ENCODE measurements at places on chromosomes 7 and 10.

DNA sequence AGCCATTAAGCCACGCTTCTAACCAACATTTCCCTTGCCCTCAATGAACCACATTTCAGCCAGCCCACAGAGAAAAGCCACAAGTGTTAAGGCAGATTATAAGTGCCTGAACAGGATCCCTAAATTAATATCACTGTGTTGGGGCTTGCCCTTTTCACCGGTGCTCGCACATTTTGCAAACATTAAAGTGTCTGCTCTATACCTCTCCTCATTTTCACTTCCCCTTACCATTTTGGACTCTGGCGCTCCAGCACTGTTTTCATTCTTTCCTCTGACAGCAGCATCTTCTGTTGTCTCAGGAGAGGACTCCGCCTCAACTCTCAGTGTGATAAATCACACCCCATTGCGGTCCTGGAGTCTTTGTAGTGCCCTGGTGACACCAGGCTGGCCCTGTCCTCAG lies 274.2 kb downstream of the BAMBI start:
- DNase-seq = no peak

GRCh38 chr7:12965767-12966166 lies 278.3 kb downstream of the ARL4A start:
- DNase-seq = no peak

DNA sequence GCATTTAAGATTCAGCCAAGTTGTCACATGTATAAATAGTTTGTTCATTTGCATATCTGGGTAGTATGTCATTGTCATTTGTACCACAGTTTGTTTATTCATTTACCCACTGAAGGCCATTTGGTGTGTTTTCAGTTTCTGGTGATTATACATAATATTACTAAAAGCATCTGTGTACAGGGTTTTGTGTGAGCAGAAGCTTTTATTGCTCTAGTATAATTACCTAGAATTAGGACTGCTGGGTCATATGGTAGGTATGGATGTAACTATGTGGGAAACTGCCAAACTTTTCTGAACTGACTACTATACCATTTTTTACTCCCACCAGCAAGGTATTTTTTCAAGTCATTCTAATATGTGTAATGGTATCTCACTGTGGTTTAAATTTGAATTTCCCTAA lies 584.0 kb upstream of the GHITM start:
- no peak for DNase-seq

- DNase-seq = no peak
Observed at GRCh38 chr7:156559001-156559400, 81.6 kb upstream of the RNF32 start.

DNA sequence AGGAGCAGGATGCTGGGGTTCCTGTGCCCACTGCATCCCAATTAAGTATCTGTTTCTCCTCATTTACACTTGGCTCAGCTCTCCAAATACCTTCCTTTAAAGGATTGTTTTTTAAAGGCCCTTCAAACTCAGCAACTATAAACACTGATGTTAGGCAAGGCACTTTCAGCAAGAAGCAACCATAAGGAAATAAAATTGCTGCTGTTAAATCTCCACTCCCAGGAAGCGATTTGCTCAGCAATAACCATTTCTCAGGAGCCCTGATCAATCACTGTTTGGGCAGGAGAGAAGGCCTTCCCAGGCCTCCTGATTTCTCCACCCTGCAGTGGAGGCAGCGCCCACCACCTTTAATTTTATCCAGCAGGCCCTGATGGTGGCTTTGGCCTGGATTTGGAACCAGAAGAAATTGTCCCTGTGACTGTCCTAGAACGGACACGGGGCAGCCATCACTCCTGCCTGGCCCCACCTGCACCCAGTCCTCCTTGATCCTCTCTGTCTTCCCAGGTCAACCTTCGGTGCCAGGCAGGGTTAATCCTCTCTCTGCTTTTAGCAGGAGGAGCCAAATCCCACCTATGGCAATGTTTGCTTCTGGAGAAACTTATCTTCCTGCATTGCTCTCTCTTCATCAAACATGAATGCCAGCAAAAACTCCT lies 199.8 kb downstream of the PLXNA4 start:
- no peak for DNase-seq

GRCh38 chr10:18713077-18713476 lies 53.8 kb downstream of the ARL5B start:
- peak; percentile 89 for DNase-seq

DNA sequence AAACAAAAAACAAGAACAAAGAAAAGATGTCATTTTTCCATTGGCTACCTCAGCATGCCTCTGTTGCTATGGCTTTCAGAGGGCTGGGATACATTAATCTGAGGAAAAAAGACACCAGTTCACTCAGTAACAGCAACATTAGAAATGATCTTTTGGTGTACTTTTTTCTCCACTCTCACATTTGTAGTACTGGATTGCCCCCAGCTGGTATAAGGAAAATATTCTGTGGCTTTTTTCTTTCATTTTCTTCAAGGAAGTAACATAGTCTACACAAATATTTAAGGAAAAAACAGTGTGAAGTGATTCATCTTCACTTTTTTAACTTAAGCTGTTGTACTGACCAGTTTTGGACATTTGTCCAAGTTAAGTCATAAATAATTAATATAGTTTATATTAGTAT lies 482.3 kb downstream of the SORCS1 start:
- no peak for DNase-seq

- no peak for DNase-seq
Observed at GRCh38 chr7:52026140-52026539, 709.5 kb upstream of the COBL start.

DNA sequence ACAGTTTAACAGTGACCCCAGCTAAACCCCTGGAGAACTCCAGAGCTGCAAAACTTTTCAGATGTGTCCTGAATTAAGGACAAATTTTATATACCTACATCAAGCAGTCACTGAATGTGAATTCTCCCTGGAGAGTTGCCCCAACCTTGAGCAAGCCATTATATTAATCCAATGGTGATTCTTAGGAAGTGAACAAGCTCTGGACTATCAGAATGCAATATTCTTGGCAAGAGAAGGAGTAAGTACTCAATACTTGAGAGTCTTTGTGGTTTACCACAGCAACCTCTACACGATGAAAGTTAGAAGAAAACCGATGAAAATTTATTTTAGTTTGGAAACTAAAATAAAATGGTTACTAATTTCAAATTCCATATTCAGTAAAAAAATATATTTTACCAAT lies 19.3 kb upstream of the ZNF365 start:
- DNase-seq = peak; percentile 48

- no peak for DNase-seq
Observed at GRCh38 chr10:133276100-133276434, 601 bp downstream of the ADAM8 start.

GRCh38 chr7:148991536-148991935 lies 36.8 kb downstream of the PDIA4 start:
- DNase-seq = no peak

- no peak for DNase-seq
Observed at GRCh38 chr10:11441151-11441535, 170.3 kb downstream of the USP6NL start.

DNA sequence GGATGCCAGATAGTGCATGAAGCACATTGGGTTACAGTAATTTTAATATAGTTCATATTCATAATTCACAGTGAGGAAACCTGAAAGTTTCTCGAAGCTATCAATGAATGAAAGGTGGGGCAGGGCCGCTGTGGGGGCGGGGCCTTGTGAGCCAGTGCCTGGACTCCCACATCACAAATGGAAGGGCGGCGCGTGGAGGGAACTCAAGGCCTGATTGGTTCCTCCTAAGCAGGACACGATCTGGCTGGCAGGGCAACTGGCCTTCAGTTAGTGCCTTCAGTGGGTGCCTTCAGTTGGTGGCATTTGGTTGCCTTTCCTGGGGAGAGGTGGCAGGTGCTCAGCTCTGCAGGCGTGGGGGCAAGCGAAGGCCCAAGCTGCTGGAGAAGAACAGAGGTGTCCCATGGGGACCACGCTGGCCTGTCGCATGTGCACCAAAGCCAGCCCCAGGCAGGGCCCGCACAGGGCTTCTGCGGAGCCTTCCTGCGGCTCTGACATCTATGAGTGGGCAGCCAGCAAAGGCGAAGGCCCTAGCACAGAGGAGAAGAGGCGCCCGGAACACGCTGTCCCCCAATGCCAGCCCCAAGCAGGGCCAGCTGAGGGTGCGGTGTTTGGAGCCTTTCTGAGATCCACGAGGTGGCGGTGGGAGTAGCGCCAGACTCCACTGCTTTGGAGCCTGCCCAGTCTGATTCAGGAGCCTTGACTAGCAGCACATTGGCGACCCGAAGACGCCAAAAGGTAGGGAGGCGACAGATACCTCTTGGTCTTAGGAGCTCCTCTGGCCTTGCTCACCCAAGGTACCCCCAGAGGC lies 118.0 kb upstream of the PDSS1 start:
- no peak for DNase-seq

- no peak for DNase-seq
Observed at GRCh38 chr7:106037489-106038176, 74.5 kb downstream of the SYPL1 start.

DNA sequence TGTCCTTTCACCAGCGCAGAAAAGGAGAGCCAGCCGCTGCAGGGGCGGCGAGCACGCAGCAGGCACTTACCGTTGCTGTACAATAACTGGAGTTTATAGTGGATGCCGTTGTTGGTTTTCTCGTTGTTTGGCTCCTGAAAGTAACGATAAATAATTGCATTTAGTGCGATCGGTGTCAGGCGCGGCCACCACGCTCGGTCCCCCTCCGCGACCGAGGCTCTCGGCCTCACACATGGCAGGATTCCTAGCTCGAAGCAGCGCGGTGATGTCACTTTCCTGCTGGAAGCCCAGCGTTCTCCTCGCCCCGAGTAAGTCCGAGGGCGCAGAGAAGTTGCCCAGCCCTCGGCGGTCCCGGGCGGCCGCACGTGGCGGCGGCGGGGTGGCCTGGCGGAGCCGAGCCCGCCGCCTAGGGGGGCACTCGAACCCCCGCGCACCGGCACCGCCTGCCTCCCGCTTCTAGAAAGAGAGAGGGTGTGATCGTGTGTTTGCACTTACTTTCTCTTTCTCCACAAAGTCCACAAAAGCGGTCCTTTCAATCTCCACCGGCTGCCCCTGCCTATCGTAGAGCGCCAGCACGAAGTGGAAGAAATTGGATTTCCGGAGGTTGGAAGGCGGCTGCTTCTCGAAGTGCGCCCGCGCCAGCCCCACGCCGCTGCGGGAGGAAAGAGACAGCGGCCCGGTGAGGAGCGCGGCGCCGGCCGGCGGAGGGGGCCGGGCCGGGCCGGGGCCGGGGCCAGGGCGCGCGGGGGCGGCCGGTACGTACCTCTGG lies 1.0 kb downstream of the EBF3 start:
- DNase-seq = no peak

- no peak for DNase-seq
Observed at GRCh38 chr7:124032369-124033094, at the start of gene TMEM229A. Gene TMEM229A (minus strand): TSS chr7:124033067. CDS start chr7:124033003, 64 bp downstream.

DNA sequence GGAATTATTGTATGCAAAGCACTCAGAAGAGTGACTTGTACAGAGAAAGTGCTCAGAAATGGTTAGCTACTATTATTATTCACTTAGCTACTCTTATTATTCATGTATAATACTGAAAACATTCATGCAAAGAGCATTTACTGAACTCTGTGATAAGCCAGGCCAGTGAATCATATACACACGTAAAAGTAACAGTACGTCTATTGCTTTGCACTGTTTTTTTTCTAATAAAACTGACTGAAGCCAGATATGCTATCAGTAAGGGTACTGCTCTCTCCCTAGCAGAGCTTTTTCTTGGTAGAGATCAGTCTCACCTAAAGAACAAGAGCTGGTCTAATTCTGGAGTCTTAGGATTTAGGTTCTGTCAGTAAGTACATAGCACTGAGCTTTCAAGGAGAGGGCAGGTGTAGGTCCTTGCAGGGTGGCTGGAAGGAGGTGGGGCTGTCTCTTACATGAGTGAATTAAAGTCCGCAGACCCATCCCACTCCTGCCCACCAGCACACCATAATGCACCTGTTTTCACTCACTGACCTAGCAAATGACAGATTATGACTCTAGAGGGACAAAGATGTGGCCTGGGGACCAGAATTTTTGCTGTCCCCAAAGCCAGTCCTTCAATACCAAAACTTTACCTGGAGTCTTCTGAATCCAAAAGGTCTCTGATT lies 145.9 kb downstream of the ARID5B start:
- DNase-seq = no peak

DNA sequence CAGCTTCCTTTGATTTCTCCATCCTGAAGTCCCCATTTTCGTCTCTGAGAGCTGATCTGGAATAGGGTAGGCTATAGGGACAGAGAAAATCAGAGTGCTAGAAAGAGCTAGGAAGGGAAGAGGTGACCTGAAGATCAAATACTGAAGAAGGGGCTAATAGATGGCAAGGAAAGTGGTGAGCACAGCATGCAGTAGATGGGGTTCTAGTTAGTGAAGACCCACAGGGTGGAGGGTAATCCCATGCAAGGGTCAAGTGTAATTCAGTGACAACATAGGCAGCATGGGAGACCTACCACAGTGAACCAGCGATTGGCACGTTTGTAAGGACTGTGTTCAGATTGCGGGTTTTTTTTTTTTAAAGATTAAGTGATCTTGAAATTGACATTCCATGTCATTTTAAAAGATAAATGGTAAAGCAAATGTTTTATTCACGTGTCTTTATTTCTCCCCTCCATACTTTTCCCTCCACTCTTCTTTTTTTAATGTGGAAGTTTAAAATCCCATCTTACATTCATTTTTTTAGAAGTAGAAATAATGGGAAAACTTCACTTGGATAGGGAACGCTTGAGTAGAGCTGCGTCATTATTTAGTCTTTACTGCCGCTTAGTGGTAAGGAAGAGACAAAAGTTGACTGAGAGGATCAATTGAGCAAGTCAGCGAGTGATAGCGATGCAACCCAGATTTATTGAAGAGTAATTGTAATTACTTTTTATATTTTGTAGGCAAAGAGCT lies 21.0 kb upstream of the ABI1 start:
- peak; percentile 38 for DNase-seq

- no peak for DNase-seq
Observed at GRCh38 chr7:27118580-27118979, 12.0 kb downstream of the HOXA4 start.

- no peak for DNase-seq
Observed at GRCh38 chr10:118521415-118522117, 73.9 kb downstream of the PRLHR start.

DNA sequence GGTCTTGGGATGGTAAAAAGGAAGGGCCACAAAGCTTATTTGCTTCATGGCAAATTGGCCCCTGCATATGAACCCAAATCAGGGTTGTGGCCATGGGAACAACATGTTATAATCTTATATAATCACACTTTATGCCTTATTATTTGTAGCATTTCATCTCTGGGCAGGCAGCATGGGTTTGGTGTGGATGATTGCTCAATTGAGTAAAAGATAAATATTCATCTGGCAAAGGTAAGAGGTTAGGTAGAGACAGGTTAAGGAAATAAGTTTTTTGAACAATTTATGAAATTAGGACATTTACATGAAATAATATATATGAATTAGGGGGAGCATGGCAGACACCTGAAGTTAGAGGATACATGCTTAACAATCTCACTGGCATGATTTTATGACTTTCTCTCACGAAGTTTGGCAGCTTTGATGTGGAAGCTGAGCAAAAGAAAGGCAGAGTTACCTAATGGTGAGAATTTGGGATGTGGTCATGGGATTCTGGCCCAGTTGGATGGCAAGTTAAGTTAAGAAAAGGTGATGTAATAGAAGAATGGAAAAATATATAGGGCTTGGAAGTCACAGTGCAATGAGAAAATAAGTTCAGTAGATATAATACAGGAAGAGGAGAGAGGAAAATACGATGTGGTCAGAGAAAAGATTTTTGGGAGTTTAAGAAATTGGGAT lies 88.1 kb upstream of the FAM3C start:
- no peak for DNase-seq

All from AG09309 (cell line).